HuH-7.5 (cell line): ENCODE measurements at places on chromosomes 11 and 22.

- DNase-seq: no peak
Observed at GRCh38 chr22:47629273-47629711, 866.8 kb downstream of the TBC1D22A start.

DNA sequence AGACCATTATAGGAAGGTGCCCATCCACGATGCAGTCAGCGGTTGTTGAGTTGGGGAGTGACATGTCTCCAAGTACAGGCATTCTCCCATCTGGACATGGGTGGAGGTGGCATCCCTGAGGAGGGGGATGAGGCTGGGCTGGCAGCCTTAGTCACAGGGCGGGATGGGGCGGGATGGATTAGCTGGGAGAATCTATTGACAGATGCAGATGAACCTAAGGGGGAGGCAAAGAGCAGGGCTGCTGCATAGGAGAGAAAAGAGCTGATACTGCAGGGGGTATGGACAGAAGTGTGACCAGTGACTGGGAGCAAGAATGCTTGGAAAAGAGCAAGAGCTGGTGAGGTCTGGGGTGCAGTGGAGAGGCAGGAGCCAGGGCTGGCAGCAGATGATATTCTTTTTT is 42.7 kb downstream of the SCN3B start:
- no peak for DNase-seq

DNA sequence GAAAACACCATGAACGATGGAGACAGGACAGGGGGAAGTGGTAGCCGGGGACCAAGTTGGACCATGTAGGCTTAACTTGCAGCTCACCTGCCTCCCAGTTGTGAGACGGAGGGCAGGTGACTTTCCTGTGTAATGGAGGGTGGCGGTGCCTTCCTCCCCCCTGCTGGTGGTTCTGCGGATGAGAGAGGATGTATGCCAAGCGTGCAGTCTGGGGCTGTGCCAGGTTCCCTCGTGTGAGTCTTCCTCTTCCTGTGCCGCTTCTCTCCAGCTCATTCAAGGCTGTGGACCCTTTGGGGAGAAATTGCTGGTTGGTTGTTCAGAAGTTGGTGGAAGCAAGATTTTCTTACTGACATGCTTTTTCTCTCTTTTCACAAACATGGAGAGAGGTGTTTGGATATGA is 35.1 kb downstream of the MPPED1 start:
- DNase-seq: no peak

DNA sequence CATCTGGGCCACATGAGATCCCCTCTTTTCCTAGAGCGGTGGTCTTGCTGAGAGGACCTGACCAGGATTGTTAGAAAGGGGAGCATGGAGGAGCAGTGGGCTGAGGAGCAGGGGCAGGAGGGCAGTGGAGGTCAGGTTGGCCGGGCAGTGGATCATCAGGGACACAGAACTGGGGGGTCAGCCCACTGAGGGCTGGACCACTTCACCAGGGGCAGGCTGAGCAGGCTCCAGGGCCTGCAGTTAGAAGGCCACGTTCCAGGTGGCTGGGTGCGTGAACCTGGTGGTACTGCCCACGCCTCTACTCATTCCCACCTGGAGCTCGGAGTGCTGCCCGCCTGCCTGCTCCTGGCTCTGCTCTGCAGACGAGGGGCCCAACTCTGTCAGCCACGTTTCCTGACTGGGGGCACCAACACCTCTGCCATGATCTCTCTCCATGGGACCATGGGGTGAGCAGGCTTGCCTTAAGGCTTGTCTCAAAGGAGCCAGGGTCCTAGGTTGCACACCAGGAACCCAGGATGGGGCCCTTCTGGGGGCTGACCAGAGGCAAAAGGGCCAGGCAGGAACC is 9.7 kb downstream of the MRGPRF start:
- DNase-seq: no peak

DNA sequence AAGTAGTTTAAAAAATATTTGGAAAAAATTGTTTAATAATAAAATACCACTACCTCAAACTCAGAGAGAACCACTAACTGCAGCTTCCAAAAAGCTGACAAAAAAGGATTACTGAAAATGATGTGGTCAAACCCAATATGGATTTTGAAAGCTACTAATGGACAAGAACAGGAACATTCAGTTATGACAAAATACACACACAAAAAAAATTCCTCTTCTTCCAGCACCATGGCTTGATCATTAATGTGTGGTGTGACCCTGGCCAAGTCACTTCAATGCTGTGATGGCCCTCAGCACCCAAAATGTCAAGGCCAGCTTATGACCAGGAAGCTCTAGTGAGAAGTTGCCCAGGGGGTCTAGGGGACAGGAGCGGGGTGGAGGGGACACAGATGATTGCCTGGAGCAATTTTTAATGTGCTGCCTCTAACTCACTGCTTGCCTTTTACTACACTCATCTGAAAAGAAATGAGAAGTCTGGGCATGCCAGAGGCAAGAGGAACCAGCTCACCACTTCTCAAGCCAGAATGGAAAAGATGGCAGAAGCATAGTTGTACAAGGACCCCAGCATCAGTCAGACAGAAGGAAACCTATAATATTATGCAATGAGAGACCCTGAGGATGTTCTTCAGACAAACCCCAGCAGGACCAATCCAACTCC is 2.2 kb downstream of the SMCO4 start:
- no peak for DNase-seq
